Smooth muscle cell of the pulmonary artery (primary cell): ENCODE measurements at places on chromosomes 1 and 21. TPM values are rescaled to one million over a fixed set of nuclear protein-coding genes. Genes with fewer than 3 reads are reported as not detected.

Gene CNTN2
- not detected in 2 replicates for total RNA-seq

Gene HPCAL4
- not detected in 2 replicates for total RNA-seq

Gene GBP6
- not detected in 2 replicates for total RNA-seq

Gene RAB42
- total RNA-seq, result 2.2 and 5.7 TPM in 2 replicates

Gene RGS4
- total RNA-seq, result 792 and 809 TPM in 2 replicates

Gene CFH
- 317 and 365 TPM in 2 replicates for total RNA-seq

Gene ANGPTL1
- 6.1 and 16.4 TPM in 2 replicates for total RNA-seq

Gene CYP4A22
- not detected in 2 replicates for total RNA-seq

Gene LRRC39
- total RNA-seq, result 0.56 and 0.59 TPM in 2 replicates

Gene UBXN10
- not detected in 2 replicates for total RNA-seq

Gene MYBPH
- 0.07 TPM in 1 of 2 replicates, not detected in the other for total RNA-seq

Gene KRTAP21-2
- not detected in 2 replicates for total RNA-seq

Gene SLC35F3
- 0.23 TPM in 1 of 2 replicates, not detected in the other for total RNA-seq

Gene RRP15
- 4.3 and 6.7 TPM in 2 replicates for total RNA-seq

Gene ZBTB21
- total RNA-seq, result 8.2 and 10.1 TPM in 2 replicates

Gene HAO2
- total RNA-seq, result not detected in 2 replicates

Gene CLDN14
- total RNA-seq, result 0.26 and 1.1 TPM in 2 replicates

Gene AADACL3
- not detected in 2 replicates for total RNA-seq

Gene UQCRHL
- 1.4 and 1.5 TPM in 2 replicates for total RNA-seq

Gene FCRL4
- total RNA-seq, result not detected in 2 replicates

Gene TSSK3
- 0.13 and 0.17 TPM in 2 replicates for total RNA-seq

Gene DENND2C
- 2.0 and 3.0 TPM in 2 replicates for total RNA-seq

Gene NLRP3
- total RNA-seq, result 0.33 TPM in 2 replicates

Gene ZNF648
- not detected in 2 replicates for total RNA-seq

Gene FDPS
- total RNA-seq, result 106 and 139 TPM in 2 replicates

Gene KRTAP19-1
- total RNA-seq, result not detected in 2 replicates

Gene KIF26B
- 18.3 and 27.0 TPM in 2 replicates for total RNA-seq

Gene PTPN22
- 0.91 and 4.7 TPM in 2 replicates for total RNA-seq

Gene CAMTA1
- total RNA-seq, result 31.8 and 43.6 TPM in 2 replicates

Gene S100A2
- total RNA-seq, result 0.98 and 2.4 TPM in 2 replicates

Gene CFHR3
- total RNA-seq, result not detected in 2 replicates

Gene DIO1
- not detected in 2 replicates for total RNA-seq

Gene INSRR
- under 0.01 TPM in 1 of 2 replicates, not detected in the other for total RNA-seq

Gene LGR6
- total RNA-seq, result not detected in 2 replicates

Gene LEMD1
- not detected in 2 replicates for total RNA-seq

Gene NFASC
- 42.0 and 47.6 TPM in 2 replicates for total RNA-seq

Gene ZNF683
- total RNA-seq, result not detected in 2 replicates

Gene PGLYRP4
- total RNA-seq, result not detected in 2 replicates

Gene LCE6A
- not detected in 2 replicates for total RNA-seq

Gene CKS1B
- total RNA-seq, result 26.8 and 39.6 TPM in 2 replicates

Gene PROK1
- total RNA-seq, result not detected in 2 replicates

Gene PTAFR
- total RNA-seq, result 0.03 and 0.07 TPM in 2 replicates

Gene CDK18
- total RNA-seq, result 6.4 and 11.1 TPM in 2 replicates

Gene CYP2J2
- 0.07 TPM in 1 of 2 replicates, not detected in the other for total RNA-seq

Gene KCTD3
- 49.7 and 93.3 TPM in 2 replicates for total RNA-seq

Gene PPM1J
- total RNA-seq, result 1.0 and 1.5 TPM in 2 replicates

Gene TSACC
- not detected in 2 replicates for total RNA-seq
